Coronary artery (tissue), 2 donors: ENCODE measurements at places on chromosomes 13 and 19.

DNA sequence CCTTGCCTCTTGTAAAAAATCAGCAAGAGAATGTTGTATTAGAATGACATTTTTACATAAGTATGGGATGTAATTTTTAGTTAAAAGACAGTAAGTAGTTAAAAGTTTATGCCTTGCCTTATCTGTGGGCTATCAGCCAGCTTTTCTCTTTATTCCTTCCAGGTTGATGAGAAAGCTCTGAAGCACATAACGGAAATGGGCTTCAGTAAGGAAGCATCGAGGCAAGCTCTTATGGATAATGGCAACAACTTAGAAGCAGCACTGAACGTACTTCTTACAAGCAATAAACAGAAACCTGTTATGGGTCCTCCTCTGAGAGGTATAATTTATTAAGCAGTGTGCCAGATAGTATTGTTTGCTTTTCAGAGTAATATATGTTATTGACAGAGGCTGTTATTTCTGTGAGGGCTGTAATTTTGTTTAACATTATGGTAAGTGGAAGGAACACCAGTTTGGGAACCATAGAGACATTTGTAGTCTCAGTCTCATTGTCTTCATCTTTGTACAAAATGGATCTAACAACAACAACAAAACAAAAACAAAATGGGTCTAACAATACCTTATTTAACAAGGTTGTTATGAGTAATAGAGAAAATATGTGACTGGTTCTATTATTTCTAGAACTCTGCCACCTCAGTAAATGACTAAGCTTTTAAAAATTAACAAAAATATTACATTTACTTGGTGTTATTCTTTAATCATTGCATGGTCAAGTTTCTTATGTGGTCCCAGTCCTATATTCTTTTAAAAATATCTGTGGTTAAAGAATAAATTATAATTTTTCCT lies 112.8 kb downstream of the TDRD3 start:
- DNase-seq = no peak

GRCh38 chr19:52963247-52963618 lies 552 bp upstream of the ZNF816 start:
- DNase-seq = peak; percentile 75

DNA sequence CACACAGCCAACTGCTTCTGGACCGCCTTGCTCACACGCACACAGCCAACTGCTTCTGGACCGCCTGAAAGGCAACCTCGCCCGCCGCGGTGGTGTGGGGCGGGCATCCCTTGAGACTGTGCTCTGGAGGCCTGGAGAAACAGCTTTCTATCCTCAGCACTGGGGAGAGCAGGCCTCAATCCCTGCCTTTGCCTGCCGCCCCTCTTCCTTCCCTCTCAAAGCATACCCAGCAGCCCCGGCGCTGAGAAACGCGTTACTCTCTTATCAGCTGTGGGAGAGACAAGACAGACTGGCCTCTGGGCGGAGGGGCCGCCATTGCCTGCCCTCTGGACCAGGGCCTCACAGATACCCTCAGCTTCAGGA lies 2.9 kb downstream of the LIPE start:
- DNase-seq = no peak

DNA sequence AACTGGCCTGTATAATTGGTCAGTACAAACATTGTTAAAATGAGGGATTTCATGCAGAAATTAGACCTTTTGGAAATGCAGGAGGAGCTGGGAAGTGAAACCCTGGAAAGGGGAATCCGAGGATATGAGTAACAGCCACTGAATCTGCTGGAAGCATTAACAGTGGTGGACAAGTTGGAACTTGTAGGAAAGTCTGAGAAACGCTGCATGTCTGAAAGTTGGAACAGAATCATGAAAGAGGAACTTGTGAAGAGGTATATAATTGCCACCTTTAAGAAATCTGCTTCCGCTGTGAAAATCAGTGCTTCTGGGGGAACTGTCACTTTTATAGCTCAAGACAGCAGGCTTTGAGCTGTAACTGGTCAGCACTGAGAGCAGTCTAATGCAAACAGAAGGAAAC lies 716.5 kb upstream of the PRR20A start:
- no peak for DNase-seq

- DNase-seq = no peak
These were observed 5.6 kb downstream of the C5AR1 start for GRCh38 chr19:47315125-47315821.

GRCh38 chr19:2330632-2331284 lies 2.3 kb downstream of the SPPL2B start:
- DNase-seq = no peak

DNA sequence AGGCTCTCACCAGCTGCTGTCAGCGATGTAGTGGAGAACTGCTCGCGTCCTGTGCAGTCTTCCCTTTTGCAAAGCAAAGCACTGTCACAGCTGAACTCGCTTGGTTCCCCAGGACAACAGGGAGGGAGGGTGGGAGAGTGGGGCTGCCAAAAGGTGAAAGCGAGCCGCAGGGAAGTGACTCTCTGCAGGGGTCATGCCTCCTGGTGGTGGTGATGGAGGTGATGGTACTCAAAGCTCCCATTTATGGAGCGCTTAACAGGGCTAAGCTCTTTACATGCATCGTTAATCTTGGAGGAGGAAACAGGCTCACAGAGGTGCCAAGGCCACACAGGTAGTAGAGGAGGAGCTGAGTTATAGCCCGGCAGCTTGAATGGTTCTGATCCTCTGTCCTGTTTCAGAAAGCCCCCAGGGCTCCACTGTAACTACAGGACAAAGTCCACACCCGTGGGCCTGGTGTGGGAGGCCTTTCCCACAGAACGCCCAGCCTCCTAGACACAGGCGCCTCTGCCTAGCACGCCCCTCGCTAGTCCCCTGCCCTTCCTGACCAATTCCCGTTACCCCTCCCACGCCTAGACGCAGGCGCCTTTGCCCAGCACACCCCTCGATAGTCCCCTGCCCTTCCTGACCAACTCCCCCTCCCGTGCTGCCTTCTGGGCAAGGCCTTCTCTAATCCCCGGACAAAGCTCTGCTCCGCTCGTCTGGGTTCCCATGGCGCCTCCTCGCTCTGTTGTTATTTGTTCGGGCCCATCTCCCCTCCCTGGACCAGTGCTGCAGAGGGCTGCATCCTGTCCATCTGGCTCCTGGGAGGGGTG lies 10.7 kb downstream of the PPP1R37 start:
- no peak for DNase-seq

DNA sequence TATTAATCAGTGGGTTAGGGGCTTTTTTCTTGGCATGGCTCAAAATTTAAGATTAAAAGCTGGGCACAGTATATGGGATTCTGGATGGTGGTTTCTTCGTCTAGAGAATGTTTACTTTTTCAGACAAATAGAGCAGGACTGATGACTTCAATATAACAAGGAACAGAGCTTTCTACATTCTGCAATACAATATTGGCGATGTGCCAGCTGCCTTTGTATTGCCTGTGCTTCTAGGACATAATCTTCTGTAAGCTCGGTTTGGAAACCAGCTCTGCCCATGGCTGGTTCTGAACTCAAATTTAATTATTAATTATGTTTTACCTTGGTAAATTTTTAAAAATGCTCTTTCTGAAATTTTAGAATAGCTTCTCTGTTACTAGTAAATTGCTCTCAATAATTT lies 139.1 kb upstream of the TRPC4 start:
- no peak for DNase-seq

GRCh38 chr19:39199025-39199424 lies 2.3 kb downstream of the NCCRP1 start:
- DNase-seq = no peak

- no peak for DNase-seq
These were observed 128.6 kb downstream of the ZNF100 start for GRCh38 chr19:21638776-21639175.

DNA sequence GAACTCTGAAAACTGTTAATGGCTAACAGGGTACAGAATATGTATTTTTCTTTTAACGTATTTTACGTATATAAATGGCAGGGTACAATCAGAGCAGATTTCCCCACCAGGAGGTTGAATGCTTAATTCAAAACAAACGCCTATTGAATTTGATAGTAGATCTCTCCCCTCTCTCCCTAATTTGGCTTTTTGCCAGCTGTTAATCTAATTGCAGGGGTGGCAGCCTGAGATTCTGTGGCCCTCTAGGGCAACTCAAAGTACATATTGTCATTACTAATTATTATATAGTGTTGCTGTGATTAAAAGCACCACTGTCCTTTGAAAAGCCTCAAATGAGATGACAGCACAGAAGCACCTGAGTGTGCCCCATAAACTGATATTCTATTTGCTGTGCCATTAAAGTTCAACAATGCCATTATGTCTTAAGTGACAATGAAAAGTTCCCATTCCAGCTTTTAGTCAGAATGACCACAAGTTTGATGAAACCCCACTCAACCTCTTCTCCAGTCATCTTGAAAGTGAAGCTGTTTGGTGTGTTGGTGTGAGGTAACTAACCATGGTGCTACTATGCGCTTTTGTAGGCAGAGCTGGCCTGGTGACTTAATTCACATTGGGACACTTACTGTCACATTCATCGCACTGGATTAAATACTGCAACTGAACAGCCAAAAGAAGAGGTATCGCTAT lies 351.4 kb downstream of the KCNRG start:
- no peak for DNase-seq

GRCh38 chr19:4585556-4585955 lies 26.1 kb upstream of the SEMA6B start:
- no peak for DNase-seq

- peak; percentile 85 for DNase-seq
These were observed 1.6 kb upstream of the DIRAS1 start for GRCh38 chr19:2722541-2723344.

DNA sequence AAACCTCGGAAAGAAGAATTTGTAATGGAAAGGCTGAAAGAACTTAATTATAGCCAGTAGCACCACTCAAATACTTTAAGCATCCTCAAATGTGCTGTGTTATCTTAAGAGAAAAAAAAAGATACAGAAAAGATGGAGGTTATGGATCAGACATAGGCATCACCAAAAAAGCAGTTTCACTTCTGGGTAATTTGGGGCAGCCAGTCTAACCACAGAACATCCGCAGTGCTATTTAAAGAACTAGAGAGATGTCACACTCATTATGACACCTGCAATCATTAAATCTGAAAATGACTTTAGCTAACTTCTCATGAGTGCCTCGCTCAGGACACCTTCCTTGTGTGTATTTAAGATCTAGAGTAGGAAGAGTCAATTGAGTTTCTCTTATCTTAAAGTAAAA lies 211.8 kb downstream of the RBM26 start:
- no peak for DNase-seq

DNA sequence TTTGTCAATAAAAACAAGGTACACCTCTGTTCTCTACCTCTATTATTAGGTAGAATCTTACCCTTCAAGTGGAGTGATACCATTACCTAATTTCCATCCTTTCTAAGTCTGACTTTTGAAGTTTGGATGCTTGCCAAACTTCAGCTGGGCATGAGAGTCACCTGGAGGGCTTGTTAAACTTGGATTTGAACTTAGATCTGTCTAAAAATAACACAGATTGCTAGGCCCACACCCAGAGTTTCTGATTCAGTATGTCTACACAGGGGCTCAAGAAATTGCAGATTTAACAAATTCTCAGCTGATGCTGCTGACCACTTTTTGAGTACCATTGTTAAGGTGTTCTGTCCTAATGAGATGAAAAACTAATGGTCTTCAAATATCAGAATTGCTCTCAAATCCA lies 512.2 kb downstream of the LMO7 start:
- no peak for DNase-seq

DNA sequence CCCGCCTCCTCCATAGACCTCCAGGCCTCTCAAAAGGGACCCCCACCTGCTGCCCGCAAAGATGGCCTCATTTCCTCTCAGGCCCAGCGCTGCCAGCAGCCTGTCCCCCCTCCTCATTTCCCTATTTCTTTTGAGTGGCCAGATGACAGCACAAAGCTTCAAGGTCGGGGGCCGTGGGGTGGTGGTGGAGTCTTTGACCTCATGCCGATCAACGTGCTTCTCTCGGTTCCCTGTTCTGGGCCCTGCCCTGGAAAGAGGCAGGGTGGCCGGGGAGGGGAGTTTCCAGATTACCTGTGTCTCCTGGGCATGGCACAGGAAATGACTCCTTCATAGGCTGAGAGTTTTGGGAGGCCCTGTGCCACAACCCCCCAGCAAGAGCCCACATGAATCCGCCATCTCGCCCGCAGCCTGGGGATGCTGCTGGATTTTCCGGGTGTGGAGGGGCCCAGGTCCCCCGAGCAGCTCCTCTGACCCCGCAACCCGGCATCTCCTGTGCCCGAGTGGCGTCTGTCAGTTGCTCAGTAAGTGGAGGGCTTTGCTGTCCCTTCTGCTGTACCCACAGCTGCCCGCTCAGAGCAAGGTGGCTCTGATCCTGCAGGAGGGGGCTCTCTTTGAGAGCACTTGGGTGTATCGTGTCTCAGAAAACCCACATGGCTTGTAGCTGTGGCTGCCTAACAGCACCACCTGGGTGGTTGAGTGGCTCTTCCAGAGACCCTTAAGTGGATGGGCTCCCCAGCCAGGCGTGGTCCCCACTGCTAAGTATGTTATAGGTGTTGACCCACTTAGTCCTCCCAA lies 139.4 kb downstream of the SIPA1L3 start:
- DNase-seq = no peak

- DNase-seq = no peak
These were observed 636.7 kb upstream of the GPC6 start for GRCh38 chr13:92589955-92590354.

DNA sequence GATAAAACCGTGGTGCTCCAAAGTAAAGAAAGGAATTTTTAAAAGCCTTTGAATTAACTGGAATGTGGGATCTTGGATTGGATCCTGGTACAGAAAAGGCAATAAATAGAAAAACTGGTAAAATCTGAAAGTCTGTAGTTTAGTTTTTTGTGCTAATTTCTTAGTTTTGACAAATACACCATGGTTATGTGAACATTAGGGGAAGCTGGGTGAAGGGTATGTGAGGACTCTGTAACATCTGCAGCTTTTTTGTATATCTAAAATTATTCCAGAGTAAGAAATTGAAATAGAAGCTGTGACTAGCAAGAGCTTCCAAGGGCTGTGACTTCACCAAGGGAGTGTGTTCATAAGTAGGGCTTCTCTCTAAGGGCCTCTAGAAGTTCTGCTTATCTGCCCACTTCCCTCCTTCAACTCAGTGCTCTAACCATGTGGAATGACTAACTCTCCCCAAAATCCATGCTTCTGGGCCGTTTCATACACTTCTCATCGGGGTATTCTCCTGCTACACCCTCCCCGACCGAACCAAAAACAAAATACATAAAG lies 26.5 kb downstream of the ARHGAP35 start:
- DNase-seq = no peak

DNA sequence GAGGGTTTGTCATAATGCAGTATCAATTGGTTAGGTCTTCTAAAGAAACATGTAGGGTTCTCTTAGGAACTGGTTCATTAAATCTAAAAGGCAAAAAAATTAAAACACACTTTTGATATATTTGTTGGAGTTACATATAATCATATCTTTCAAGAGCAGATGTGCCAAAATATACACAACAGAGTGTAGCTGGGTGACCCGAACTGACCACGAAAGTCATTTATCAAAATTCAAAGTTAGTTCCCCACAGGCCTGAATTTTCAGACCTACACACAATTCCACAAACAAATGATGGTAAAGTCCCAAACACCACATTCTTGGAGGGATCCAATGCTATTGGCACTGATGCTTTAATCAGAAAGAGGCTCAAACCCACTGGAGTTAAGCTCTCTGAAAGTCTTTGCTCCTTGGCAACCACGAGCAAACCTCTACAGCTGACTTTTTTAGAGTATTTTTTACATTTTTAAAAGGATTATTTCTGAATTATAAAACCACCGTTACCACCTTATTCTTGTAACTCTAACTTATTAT lies 50.9 kb downstream of the IRS2 start:
- no peak for DNase-seq

- no peak for DNase-seq
These were observed 21.0 kb downstream of the GRIK5 start for GRCh38 chr19:42048992-42049391.

- DNase-seq = no peak
These were observed 6.7 kb upstream of the GPR183 start for GRCh38 chr13:99313941-99314340.
